ENCODE measurements at places on chromosomes 1 and 21.

- no peaks in the 10 kb centered on the region for H3K4me1 ChIP-seq
- H3K4me3 ChIP-seq, result no peak overlapping the region
- no peaks in the 10 kb centered on the region for H3K36me3 ChIP-seq
Measured at GRCh38 chr1:1924386-1924785, 5.3 kb upstream of the TMEM52 start.

DNA sequence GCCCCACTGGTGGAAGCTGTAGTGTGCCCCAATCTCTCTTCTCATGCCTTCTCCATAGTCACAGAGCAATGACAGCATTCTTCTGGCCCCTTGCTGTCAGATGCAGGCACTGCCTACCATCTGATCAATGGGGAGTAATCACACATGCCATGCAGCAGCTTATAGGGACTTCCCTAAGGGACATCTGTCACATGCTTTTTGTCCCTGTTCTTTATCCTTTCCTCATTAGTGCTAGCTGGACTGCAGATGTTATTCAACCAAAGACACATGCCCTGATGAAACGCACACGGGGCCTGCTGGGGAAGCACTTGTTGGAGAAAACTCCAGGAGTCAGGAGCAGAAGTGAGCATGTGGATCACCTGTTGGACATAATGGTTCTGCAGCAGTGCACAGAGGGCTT is 108.7 kb downstream of the KCNJ15 start:
- no peaks in the 10 kb centered on the region for H3K36me3 ChIP-seq
- H3K4me3 ChIP-seq, result no peak overlapping the region
- peaks cover 6% of the 10 kb centered on the region for H3K27me3 ChIP-seq
- no peak overlapping the region for H3K27ac ChIP-seq
- H3K4me1 ChIP-seq, result no peaks in the 10 kb centered on the region

DNA sequence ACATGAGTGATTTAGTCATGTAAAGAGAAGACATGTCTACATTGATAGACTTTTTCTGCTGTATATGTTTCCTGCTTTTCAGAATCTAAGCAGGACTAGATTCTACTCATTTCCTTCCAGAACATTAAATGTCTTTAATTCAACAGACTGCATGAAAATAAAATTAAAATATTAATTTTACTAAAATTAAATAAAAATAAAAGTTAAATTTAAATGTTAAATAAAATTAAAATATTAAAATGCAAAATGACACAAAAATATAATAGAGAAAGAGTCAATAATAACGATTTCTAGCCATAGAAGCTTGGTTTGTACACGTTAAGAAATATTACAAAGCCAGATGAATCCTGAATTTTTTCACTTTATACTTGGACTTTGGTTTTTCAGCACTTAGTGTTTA is 552.8 kb upstream of the NR5A2 start:
- DNase-seq, result no peak
- H3K4me3 ChIP-seq, result no peak overlapping the region
- H3K4me1 ChIP-seq, result no peaks in the 10 kb centered on the region
- H3K27me3 ChIP-seq, result no peaks in the 10 kb centered on the region

- no peak overlapping the region for H3K27ac ChIP-seq
- H3K4me1 ChIP-seq, result peaks cover 16% of the 10 kb centered on the region
- H3K27me3 ChIP-seq, result no peaks in the 10 kb centered on the region
Measured at GRCh38 chr1:235907187-235907896, 40.6 kb upstream of the LYST start.

GRCh38 chr1:228652116-228652515 is 83.2 kb upstream of the RHOU start:
- DNase-seq, result no peak
- H3K36me3 ChIP-seq, result peaks cover 3% of the 10 kb centered on the region
- H3K4me3 ChIP-seq, result no peak overlapping the region
- peaks cover 61% of the 10 kb centered on the region for H3K27me3 ChIP-seq

GRCh38 chr1:56387071-56387740 is 192.2 kb downstream of the PLPP3 start:
- H3K4me3 ChIP-seq, result no peak overlapping the region
- no peak for DNase-seq
- H3K4me1 ChIP-seq, result no peaks in the 10 kb centered on the region
- no peaks in the 10 kb centered on the region for H3K27me3 ChIP-seq
- H3K27ac ChIP-seq, result no peak overlapping the region

DNA sequence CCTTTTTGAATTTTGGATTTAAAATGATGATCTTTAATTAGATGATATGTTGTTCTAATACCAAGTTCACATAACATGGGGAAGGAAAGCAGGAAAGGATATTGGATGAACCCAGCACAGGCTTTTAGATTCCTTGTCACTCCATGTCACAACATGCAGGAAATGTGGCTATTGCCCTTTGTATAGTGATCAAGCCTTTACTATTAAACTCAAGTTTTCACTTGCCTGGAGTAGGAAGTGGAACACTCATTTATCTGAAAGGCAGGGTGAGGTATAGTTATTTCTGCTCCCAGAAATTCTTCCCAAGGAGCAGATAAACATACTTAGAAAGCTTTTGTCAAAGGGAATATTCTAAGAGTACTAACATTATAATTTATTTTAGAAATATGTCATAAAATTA is 37.2 kb upstream of the BCAS2 start:
- no peaks in the 10 kb centered on the region for H3K36me3 ChIP-seq
- no peak for DNase-seq
- H3K27me3 ChIP-seq, result peaks cover 8% of the 10 kb centered on the region
- H3K4me1 ChIP-seq, result no peaks in the 10 kb centered on the region
- no peak overlapping the region for H3K4me3 ChIP-seq

- H3K36me3 ChIP-seq, result peaks cover 71% of the 10 kb centered on the region
- no peaks in the 10 kb centered on the region for H3K27me3 ChIP-seq
- peak overlapping the region; percentile 90 for H3K27ac ChIP-seq
- DNase-seq, result no peak
Measured at GRCh38 chr1:89698624-89699023, 65.7 kb downstream of the LRRC8C start.

Data from activated CD8-positive, alpha-beta T cell treated with anti-CD3 and anti-CD28 coated beads, Interleukin-2, amount 10 ng/mL, durations not matched to agents 7 days and 5 days (primary cell).